HAP-1 (cell line): ENCODE measurements at places on chromosomes 13 and 19.

DNA sequence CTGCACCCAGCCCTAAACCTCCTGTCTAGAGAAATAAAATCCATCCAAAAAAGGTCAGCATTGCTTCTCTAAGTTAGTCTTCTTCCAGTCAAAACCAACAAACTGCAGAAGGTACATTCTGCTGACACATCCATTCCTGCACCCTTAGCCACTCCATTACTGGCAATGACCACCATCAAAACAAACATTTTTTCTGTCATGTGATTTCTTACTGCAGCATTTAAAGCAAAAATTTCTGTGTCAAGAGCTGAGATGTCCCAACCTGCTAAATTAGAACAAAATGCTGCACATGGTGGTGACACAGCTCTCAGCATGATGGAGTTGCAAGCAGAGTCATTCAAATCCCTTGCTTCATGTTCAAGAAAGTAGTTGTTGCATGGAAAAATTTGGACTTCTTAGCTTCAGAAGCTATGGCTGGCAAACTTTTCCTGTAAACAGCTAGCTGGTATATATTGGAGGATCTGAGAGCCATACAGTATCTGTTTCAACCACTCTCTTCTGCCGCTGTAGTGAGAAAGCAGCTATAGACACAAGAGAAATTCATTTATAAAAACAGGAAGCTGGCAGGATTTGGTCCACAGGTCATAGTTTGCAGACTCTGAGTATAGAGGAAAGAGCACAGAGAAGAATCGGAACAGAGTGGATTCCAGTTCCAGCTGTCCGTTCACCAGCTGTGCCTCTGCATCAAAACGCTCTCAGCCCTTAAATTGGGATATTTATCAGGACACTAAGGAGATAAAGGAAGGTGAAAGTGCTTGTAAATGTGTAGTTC lies 17.4 kb downstream of the RUBCNL start:
- no peak for DNase-seq

GRCh38 chr13:25059166-25059565 lies 36.8 kb upstream of the PABPC3 start:
- DNase-seq, result no peak

DNA sequence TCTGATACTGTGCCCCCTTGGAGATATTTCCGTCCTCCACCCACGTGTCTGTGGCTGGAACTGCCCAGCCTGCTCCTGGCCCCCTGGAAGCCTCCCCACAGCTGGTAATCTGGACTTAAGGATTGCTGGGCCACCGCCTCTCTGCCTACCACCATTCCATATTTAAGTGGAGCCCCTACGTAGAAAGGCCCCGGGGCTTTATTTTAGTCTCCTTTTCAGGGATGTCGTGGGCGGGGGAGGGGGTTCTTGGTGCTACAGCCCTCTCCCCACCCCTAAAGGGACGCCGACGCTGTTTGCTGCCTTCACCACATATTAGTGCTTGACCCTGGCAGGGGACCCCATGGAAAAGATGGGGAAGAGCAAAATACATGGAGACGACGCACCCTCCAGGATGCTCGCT lies 2.7 kb upstream of the NOP53 start:
- DNase-seq, result no peak

- DNase-seq, result no peak
Measured at GRCh38 chr13:60303166-60303565, 93.9 kb upstream of the TDRD3 start.

DNA sequence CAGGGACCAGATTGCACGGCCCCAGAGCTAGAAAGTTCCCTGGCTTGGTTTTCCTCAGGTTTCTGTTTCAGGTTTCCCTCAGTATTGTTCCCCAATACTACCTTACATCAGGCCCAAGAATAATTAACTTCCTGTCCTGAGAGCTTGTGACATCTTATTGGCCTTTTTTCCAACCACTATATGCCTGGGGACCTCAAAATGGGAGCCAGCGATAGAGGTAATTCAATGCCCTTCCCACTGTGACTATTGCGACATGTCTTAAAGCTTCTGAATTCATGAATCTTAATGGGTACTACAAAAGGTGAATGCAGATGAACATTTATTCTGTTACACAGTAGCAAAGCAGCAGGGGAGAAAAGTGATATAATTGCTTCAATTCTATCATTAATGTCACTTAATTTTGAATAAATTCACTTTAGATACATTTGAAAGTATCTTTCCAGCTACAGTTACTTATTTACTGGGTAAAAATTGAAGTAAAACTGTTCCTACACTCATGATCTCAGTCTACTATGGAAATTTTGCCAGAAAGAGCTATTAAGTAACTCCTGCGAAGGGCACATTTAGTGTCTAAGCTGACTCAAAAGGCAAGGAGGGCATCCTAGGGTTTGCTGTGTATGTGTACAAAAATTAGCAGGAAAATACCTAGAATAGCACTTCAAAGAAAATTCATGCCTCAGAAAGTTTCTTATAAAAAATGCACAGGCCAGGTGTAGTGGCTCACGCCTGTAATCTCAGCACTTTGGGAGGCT lies 4.1 kb downstream of the CRYL1 start:
- no peak for DNase-seq

GRCh38 chr19:41416194-41416674 lies 10.9 kb downstream of the B3GNT8 start:
- DNase-seq, result no peak

DNA sequence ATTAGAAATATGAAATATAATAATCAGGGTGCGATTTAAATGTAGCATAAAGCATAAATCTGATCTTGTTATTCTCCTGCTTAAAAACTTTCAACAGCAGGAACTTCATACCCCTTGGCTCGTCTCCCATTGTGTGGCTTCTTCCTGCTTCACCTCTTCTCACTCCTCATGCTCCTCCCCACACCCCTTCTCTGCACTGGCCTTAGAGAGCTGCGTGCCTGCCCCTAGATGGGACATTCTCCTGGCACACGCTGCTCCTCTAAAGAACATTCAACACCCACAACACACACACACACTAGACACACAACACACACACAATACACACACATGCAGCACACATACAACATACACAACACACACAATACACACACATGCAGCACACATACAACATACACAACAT lies 104.6 kb upstream of the RAP2A start:
- no peak for DNase-seq

DNA sequence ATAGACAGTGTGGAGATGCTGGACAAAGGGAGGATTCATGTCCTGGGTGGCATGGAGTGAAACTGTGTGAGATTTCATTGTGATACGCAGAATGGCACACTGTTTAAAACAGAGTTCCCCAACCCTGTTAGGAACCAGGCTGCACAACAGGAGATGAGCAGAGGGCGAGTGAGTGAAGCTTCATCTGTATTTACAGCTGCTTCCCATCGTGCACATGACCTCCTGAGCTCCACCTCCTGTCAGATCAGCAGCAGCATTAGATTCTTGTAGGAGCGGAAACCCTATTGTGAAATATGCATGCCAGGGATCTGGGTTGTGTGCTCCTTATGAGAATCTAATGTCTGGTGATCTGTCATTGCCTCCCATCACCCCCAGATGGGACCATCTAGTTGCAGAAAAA lies 72.5 kb downstream of the RAP2A start:
- DNase-seq, result no peak

DNA sequence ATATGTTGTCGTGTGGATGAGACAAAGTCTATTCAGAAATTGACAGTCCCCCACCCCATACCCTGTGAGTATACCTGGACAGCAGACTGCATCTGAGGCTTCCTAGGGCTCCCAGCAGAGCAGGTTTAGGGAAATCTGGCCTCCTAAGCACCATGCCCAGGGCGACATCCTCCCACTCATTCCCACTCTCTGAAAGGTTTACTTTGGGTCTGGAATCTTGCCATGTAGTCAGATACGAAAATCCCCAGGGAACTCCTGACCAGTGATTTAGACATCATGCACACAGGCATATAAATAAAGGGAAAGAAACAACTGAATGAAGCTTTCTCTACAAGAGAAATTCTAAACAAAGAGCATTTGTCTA lies 717 bp upstream of the NALCN start:
- DNase-seq, result no peak

DNA sequence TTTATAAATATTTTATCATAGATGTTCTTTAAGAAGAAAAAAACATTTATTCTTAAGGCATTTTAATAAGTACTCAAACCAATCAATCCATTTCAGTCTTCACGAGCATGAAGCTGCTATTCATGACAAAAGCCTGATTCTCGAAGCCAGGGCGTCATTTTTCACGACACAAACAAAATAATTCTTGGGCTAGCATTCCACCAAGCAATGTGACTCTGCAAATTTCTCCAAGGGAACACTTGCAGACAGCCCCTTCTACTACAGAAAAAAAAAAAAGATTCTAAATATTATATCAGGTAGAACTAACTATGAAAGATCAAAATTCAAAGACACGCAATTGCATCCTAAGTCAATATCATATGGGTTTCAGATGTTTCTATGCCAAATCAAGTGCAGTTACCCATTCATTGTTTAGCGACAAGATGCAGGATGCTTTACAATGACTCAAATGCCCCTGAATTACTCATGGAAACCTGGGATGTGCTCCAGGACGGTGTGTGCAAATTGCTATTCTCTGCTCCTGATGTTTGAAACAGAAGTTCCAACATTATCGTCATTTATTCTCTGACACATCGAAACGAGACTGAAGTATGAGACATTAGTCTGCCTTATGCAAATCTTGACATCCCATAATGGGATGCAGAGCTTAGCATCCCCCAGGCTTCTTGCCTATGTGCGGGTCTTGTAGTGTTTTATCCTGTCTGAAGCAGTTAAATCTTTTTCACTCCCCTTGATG lies 517.7 kb downstream of the MYO16 start:
- no peak for DNase-seq

GRCh38 chr13:92833071-92833470 lies 393.5 kb upstream of the GPC6 start:
- DNase-seq, result no peak

GRCh38 chr13:112903606-112904195 lies 65.3 kb upstream of the MCF2L start:
- no peak for DNase-seq

GRCh38 chr13:46150134-46150693 lies 31.8 kb downstream of the LCP1 start:
- no peak for DNase-seq

- DNase-seq, result no peak
Measured at GRCh38 chr13:21420706-21421105, 38.4 kb downstream of the ZDHHC20 start.

DNA sequence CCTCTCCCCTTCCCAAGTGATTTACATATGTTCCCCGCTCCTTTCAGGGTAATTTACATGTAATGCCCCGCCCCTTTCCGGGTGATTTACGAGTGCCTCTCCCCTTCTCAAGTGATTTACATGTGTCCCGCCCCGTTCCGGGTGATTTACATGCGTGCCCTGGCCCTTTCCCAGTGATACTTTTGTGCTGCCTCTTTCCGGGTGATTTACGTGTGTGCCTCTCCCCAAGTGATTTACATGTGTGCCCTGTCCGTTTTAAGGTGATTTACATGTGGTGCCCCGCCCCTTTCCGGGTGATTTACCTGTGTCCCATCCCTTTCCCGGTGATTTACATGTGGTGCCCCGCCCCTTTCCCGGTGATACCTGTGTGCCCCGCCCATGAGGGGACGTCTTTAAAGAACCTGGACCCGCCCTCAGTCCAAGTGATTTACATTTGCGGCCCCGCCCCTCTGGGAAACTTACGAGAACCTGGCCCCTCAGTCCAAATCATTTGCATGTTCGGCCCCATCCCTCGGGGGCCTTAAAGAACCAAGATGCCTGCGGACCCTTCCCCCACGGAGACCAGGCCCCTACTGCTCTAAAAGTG lies 559 bp upstream of the LENG9 start:
- DNase-seq, result peak; percentile 82

DNA sequence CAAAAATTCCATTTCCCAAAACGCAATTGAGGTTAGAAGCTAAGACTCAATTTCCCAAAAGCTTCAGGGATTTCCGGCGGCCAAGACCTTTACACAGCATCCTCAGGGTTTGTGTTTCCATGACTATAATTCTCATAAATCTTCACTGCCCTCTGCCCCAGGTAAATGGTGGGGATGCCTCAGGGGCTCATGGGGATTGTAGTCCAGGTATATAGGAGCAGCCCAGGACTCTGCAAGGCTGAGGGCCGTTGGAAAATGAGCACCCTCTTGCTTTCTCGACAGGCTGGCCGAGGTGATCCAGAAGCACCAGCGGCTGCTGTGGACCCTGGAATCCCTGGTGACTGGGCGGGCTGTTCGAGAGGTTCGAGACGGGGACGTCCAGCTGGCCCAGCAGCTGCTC lies 6.4 kb downstream of the ALDH16A1 start:
- DNase-seq, result no peak

DNA sequence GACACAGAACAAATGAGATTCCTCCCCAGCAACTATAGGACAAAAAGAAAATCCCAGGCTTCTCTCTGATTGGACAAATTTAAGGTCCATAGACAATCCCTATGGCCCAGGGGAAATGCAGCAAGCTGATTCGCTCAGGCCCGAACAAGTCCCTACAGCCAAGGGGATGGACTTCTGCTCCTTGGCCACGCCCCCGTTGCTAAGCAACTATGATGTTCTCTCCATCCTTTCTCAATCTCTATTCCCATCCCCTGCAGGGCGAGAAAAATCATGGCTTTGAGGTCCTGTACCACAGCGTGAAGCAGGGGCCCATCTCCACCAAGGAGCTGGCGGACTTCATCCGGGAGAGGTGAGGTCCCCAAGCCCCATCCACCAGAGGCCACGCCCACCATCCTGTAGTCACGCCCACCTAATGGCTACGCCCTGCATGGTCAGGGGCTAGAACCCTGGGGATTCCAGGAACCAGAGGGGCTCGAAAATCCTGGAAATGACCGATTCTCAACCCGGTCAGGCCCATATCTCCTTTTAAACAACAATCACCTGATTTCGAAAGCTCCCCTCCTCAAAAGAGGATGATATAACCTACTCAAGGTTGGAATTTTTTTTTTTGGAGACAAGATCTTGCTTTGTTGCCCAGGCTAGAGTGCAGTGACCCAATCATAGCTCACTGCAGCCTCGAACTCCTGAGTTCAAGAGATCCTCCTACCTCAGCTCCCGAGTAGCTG lies 11.4 kb downstream of the FCHO1 start:
- DNase-seq, result peak; percentile 96

DNA sequence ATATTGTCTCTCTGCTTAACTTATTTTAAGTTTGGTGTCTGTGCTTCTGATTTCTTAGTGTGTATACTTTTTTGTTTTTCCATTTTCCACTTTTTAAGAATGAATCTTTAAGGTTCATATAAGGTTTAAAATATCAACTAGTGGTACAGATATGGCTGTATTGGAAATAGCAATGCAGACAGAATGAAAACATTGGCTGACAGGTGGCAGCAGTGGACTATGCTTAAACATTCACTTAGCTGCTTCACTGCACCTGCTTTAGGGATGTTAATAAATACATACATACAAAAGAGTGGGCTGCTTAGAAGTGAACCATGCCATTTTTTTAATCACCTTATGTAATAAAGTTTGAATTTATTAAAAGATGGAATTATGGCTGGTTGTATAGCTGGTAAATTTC lies 27.3 kb downstream of the TM9SF2 start:
- DNase-seq, result peak; percentile 13
